Tibial nerve (tissue), 4 donors: ENCODE measurements at places on chromosomes 3 and 15. TPM values are rescaled to one million over a fixed set of nuclear protein-coding genes. Genes with fewer than 3 reads are reported as not detected.

Gene CYP8B1
- not detected for total RNA-seq

Gene PCCB
- 26.7 TPM for total RNA-seq

Gene GOLGB1
- 60.7 TPM for total RNA-seq

Gene OCA2
- not detected for total RNA-seq

Gene RPP14
- 14.0 TPM for total RNA-seq

DNA sequence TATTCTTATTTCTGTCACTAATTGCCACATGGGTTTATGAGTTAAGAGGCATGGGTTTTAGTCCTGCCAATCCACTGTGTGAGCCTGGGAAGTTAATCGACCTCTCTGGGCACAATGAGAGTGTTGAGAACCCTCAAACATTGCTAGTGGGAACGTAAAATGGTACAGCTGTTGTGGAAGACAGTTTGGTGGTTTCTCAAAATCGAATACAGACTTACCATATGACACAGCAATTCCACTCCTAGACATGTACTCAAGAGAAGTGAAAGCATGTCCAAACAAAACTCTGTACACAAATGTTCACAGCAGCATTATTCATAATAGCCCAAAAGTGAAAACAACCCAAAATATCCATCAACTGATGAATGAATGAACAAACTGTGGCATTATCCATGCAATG lies 5.7 kb upstream of the GNB5 start:
- DNase-seq: no peak

DNA sequence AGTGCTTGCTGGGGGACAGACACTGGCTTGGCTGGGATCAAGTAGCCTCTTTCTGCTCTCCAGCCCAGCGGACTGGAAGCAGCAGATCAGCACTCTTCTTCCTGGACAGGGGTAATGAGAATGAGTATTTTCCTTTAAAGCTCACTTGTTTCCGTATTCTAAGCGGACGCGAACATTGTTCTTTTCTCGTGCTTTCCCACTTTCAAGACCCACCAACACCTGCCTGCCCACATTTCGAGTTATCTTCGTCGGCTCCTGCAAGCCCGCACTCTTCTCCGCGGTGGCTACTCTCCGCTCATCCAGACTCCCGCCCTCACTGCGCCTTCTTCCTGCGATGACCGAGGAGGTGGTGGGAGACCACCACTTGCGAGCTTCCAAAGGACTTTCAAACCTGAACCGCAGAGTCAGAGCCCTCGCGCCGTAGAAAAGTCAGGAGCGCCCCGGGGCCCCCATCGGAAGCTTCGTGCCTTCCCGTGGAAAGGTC lies 1.6 kb upstream of the PPM1L start:
- peak; percentile 7 for DNase-seq

GRCh38 chr3:121660356-121661171 lies at the start of gene HCLS1:
TSS of gene HCLS1 (minus strand) at chr3:121660903. CDS start at chr3:121658347, 2,556 bp downstream.
- peak; percentile 41 for DNase-seq

- no peak for DNase-seq
Measured at GRCh38 chr15:75036212-75036616, 12.8 kb downstream of the PPCDC start.

DNA sequence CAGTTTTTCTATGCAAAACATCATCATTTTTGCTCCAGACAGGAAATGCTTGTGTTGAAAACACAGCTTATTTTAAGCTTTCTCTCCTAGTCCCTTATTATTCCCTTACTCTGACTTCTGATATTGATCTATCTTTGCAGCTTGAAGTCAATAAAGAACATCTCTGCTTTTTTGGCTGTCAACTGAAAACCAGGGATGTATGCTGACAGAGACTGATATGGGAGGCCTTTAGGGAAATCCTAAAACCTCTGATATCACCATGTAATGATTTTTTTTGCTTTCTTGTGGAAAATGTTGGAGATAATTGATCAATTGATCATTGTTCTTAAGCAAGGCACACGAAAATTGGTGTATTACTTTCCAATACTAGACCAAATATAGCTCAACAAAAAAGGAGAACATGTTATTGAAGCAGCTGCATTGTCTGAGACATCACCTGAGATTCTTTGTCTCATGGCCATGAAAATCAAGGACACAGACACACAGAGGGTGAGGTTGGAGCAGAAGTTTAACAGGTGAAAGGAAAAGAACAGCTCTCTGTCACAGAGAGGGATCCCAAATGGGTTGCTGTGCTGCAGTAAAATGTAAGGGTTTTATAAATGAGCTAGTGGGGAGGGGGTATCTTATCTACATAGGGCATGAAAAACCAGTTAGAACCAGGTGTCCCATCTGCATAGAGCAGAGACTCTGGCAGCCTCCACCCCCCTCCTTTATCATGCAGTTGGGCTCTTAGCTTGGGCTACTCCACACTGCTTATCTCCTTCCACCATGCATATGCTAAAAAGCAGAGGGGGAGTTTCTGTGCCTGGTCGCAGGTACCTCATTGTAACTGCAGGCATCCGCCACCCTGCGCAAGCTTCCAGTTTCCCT lies 17.0 kb upstream of the SENP7 start:
- no peak for DNase-seq

DNA sequence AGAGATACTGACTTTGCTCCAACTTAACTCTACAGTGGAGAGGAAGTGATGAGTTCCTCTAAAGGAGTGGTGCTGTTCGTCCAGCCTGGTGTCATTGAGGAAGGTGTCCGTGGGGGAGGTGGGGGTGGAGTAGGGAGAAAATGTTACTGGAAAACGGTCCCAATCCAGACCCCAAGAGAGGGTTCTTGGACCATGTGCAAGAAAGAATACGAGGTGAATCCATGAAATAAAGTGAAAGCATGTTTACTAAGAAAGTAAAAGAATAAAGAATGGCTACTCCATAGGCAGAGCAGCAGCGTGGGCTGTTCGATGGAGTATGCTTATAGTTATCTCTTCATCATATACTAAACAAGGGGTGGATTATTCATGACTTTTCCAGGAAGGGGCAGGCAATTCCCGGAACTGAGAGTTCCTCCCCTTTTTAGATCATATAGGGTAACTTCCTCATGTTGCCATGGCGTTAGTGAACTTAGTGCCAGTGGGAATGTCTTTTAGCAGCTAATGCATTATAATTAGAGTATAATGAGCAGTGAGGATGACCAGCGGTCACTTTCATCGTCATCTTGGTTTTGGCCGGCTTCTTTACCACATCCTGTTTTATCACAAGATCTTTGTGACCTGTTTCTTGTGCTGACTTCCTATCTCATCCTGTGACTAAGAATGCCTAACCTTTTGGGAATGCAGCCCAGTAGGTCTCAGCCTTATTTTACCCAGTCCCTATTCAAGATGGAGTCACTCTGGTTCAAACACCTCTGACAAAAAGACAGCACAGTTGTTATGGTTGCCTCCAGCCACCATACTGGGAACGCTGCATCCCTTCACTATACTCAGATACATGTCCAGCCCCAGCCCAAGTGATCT lies 38.6 kb downstream of the CLEC3B start:
- no peak for DNase-seq

DNA sequence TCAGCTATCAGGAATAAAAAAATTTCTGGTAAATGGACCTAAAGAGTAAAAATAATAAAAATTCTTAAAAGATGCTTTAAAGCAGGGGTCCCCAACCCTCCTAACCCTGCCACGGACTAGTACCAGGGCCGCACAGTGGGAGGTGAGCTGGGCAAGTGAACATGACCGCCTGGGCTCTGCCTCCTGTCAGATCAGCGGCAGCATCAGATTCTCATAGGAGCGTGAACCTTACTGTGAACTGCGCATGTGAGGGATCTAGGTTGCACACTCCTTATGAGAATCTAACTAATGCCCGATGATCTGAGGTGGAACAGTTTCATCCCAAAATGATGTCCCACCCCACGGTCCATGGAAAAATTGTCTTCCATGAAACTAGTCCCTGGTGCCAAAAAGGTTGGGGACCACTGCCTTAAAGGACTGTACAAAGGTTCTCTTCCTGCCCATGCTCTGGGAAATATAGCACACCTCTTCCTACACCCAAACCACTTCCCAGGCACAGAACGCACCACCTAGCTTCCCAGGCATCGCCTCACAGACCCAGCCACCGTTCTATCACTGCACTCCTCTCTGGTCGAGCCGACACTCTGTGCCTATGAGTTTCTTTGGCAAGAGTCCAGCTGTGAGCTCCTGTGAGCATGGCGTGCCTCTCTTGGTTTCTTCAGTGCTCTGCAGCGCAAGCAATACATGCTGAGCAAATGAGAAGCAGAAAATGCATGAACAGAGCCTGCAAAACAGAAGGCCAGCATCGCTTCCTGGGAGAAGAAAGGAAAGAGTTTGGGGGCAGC lies 104.9 kb downstream of the OCA2 start:
- DNase-seq: no peak

DNA sequence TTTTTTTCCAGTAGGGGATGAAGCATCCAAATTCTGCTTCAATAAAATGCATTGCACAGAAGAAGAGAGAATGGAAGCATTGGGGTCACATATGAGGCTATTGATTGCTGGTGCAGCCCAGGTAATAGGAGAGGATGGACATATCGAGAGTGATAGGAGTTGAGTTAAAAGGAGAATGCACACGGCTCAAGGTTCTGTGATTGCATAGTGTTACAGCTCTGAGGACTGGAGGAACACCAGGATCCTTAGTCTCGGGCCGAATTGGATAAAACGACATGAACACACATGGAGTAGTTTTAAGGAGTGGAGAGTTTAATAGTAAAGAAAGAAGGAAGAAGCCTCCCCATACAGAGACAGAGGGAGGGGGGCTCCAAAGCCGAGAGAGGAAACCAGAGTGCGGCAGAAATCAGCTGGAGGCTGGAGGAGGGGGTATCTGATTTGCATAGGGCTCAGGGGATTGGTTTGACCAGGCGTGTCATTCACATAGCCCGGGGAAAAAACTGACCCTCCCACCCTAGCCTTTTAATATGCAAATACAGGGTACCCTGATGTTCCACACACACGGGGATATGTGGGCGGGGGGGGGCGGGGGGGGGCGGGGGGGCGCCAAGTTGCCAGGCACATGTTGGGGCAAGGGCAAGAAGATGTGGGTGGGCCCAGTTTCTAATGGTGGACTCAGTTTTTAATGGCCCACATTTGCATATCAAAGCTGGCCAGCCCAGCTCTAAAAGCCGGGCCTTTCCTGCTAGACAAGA lies 156.9 kb downstream of the AGBL1 start:
- no peak for DNase-seq

DNA sequence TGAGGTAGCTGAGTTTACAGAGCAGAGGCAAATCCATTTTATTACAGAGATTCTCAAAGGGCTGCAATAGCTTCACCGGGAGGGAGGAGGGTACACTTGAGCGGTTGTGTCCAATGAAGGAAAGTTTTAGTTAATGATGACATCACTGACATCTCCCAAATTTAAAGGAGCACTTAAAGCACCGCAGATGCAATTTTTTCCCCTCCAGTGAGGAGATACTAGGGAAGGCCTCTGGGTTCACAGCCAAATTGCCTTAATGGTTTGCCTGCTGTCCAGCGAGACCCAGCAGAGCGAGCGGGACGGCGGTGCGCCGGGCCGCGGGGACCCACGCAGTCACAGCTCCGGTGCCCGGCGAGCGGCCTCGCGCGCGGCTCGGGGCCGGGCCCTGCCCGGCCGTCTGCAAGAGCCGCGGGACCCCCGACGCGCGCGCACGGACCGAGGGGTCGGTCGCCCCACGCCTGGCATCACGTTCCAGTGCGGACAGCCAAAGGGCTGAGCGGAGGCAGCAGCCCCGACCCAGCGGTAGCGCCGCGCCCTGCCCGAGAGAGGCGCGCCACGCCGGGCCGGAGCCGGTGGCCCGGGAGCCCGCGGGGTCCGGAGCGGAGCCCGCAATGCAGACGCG lies 160.5 kb upstream of the CHRNA7 start:
- no peak for DNase-seq

GRCh38 chr15:91866971-91867372 lies 13.5 kb downstream of the SLCO3A1 start:
- no peak for DNase-seq

DNA sequence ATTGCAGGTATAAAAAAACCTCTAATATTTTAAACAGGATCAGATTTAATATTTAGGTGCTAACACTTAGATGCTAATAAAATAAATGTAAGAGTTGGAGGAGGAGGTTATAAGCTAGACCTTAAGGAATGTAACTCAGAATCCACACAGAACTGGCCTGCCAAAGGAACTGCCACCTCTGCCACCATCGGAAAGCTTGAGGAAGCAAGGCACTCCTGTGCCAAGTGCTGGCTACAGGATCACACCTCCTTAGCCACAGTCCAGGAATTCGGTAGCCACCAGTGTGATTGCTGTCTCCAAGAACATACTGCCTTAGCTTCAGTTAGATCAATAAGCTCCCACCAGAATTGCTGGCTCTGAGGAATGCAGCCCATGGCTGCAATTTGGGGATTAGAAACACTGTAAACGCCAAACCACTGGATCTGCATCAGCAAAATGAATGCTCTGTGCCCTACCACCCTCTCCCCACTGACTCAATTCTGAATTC lies 58.0 kb downstream of the FRMD5 start:
- DNase-seq: no peak

DNA sequence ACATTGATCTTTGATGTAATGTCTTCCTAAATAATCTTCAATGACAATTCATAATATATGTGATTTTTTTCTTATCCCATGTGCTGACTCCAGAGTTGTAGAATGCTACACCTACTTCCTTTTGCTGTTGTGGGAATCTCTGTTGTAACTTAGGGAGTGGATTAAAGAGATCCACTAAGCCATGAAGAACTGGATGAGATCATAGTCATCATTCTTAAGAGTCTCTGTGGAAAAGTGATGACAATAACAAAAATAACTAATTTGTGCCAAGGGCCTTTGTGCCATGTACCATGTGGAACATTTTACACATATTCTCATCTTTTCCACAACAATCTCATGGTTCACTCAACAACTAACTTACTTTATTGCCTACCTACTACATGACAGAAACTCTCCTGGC lies 162.9 kb upstream of the PDZRN3 start:
- no peak for DNase-seq

- peak; percentile 66 for DNase-seq
Measured at GRCh38 chr3:197600796-197601565, 45.2 kb upstream of the BDH1 start.

- no peak for DNase-seq
Measured at GRCh38 chr3:15778332-15778858, 19.4 kb downstream of the ANKRD28 start.

DNA sequence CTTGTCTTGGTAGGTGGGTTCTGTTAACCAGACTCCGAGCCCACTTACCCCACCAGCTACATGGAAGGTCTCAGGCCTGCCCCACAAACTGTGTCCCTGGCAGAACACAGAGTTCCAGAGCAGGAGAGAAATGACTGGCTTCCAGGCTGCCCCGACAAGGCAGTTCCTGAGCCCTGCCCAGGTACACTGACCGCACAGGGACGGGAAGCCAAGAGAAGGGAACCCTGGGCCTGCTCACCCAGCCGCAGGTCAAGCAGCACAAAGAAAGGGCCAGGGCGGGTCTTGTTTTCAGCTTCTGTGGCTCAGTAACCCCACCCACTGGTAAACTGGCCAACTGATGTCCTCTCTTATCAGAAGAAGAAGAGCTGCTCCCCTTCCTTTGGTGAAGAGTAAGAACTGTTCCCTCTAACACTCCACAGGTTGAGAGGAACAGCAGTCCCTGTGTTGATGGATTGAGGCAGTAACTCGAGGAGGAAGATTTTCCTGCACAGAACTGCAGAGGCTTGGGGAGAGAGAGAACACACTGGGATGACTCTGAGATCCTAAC lies 68.4 kb downstream of the CRTC3 start:
- peak; percentile 51 for DNase-seq
